ENCODE measurements at places on chromosomes 12 and 14.

DNA sequence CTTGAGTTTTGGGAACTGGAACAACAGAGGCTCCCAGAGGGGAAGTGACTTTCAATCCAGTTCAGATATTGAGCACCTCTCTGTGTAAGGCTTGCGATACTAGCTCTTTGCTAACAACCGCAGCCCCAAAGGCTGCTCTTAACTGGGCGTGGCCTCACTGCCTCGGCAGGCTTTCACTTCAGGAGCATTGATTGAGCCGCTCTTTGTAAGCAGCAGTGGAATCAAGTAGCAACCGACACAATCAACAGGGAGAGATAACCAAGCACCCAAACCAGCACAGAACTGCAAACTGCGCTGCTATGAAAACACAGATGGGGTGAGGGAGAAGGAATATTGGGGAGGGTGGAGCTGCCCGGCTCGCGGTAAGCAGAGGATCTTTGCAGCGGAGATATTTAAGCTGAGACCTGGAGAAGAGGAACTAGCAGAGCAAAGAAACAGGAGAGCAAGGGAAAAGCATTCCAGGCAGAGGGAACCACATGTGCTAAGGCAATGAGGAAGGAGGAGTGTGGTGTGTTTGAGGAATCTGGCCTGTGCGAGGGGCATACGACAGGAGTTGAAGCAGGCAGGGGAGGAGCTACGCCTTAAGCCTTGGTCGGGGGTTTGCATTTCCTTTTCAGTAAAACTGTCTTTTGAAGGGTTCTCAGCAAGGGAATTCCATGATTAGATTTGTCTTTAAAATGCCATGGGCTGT is 17.3 kb upstream of the YY1 start:
- DNase-seq: peak; percentile 26

DNA sequence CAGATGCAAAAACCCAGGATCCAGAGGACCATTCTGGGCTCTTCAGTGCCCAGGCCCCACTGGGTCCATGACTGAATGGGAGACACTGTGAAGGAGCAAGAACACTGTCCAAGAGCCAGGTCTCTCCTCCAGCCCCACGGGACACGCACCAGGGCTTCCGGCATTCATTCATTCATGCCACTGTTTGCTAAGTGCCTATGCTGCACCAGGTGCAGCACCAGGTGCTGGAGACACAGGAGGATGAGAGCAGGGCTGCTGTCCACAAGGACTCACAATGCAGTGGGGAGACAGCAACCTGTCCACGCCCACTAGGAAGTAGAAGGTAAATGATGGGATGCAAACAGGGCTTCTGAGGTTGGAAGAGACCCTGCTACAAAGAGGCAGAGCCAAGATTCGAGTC is 20.4 kb downstream of the CLMN start:
- DNase-seq: no peak

DNA sequence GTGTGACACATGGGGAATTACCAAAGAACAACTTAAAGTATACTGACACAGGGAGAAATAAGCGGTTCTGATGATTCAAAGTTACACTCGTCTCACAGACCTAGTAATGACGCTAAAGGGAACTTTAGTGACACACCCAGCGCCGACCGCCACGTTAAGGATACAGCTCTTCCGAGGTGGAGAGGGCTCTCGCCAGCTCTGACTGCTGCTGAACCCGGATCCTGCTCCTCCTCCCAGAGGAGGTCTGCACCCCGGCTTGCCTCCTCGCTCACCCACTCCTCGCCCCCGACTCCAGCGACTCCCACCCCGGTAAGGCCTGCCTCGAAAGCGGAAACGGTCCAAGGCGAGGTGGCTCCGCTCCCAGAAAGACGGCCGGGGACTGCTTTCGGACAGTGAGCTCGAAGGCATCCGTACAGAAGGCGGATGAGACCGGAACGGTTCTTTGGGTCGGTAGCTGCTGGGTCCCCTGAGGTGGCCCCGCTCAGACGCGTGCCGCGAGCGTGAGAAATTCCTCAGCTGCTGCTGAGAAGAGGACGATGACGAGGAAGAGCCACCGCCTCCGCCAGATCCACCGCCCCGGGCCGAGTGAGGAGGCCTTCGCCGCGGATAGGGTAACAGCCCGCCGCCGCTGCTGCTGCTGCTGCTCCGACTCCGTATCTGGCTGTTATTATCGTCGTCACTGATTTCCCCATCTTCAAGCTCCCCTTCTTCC is 643 bp downstream of the ZFC3H1 start:
- DNase-seq: peak; percentile 38

DNA sequence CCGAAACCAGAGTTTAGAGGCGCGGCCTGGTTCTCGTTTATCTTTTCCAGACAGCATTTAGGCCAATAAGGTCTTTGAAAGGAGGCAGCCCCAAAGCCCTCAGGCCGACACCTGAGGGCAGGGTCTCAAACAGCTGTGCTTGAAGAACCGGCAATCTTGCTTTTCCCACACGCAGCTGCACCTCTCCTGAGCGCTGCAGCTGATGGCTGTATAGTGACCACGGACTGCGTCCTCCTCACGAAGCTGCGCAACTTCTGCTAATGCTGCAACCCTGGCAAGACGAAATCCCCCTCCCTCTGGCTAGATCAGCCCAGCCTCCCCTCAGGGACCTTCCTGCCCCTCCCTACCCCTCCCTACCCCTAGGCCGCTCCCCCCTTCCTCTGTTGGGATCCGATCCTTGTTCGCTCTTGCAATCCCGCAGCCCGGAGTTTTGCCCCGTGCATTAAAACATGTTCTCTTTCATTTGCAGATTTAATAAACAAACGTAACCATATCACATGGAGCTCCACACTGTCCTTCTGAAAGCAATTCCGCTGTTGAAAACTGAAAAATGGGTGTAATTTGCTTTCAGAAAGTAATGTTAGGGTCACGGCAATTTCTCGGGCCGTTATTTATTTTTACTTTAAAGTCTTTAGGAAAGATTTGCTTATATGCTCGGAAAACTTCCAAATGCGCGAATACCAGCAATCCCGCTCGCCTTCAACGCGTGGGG is 4.8 kb upstream of the PAX9 start:
- no peak for DNase-seq

DNA sequence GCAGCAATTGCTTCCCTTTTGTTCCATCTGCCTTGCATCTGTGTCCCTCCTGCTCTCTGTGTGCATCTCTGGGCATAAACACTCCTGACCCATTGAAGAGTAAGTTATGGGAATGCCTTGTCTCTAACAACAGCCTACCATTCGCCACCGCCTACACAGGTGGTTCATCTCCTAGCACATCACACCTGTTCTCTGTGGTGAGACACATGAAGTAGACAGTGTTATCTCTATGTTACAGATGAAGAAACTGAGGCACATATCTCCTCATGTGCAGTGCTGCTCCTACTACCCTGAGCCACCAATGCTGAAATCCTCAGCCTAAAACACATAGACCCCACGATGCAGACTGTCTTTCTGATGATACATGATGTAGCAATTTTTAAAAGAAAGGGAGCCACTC is 77.6 kb downstream of the PITPNM2 start:
- no peak for DNase-seq

DNA sequence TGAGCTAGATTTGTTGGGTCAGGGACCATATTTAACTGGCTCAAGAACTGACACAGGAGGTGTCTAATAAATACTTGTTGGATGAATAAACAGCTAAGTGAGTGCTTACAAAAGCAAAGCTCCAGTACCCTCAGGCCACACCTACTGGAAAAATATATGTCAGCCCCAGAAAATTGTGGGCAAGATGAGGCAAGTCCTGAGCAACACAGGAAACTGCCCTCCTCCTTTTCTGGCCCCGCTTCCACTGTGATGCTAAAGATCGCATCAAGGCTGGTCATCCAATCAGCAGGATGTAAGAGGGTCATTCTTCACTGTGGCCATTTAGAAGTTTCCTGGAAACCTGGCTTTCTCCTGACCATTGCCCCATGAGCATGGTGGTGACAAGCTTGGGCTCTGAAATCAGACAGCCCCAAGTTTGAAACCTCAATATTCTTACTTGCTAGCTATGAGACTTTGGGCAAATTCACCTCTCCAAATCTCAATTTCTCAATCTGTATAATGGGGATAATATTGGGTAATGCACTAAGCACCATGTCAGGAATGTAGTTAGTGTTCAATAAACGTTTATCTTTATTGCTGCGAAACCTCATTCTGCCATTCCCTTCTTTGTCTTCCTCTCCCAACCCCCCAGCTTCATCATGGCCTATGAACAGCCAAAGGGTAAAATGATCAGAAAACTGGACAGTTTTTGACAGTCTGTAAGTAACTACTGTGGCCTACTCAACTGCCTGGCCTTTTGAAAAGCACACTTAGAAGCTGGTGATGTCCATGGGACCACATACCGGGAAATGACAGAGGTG is 139.3 kb upstream of the PZP start:
- no peak for DNase-seq

DNA sequence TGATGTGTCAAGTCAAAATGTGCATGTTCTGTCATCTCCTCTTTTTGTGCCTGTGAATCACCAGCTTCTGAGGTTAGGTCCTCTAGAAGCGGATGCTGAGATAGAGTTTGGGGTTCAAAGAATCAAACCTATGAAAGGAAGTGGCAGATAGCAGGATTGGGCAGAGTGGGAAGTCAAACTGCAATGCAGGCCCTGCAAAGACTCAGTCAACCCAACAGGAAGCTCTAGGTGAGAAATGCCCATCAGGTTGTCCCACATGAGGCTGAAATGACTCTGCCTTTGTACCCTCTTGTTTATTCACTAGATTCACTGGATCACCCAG is 4.5 kb upstream of the MIA2 start:
- no peak for DNase-seq

- DNase-seq: no peak
Measured at GRCh38 chr12:51424094-51424661, 453 bp upstream of the SLC4A8 start.

DNA sequence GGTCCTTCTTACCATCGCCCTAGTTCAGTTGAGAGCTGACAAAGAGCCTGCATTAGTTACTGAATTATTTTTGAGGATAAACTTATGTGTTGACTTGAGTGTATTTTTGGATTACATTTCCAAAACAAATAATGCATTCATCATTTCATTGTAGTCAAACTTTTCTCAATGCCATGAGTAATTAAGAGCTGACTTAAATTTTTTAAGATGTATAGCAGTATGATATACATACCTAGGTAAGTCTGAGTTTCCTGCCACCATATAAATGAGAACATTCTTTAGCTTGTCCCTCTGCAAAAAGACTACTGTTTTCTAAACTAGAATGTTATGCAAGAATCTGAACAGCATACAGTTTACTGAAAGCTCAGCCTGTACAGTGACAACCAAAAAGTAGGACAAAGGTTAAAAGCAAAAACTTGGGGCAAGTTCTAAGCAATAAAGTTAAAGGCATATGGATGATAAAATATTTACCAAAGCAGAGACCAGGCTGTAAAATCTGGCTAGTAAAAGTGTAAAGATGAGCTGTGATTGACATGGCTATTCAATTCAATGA is 82.1 kb upstream of the FERMT2 start:
- no peak for DNase-seq

GRCh38 chr14:82805892-82806825 is 1272.5 kb upstream of the SEL1L start:
- no peak for DNase-seq

DNA sequence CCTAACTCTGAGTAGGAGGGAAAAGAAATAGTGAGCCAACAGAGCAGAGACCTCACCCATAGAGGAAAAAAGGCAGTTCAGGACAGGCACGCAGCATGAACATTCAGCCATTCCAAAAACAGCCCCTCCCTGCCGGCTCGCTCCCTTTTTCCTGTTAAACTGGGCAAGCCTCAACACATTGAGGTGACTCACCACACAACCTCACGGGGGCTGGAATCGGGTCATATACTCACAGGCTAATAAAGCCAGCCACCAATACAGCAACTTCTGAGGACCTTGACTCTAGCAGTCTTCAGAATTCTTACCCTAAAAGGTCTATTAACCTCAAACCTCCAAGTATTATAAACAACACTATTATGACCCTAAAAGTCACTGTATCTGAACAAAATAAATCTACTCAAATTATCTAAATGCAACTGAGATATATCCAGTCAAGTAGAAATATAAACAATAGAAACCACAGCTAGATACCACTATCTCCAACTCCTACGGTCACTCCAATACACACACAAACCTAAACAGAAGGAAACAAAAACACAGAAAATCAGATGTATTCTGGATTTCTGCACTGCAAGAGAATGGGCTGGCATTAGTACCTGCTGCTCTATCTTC is 6.3 kb downstream of the YBX3 start:
- no peak for DNase-seq

GRCh38 chr12:79548610-79548924 is 142.2 kb downstream of the PAWR start:
- DNase-seq: no peak

DNA sequence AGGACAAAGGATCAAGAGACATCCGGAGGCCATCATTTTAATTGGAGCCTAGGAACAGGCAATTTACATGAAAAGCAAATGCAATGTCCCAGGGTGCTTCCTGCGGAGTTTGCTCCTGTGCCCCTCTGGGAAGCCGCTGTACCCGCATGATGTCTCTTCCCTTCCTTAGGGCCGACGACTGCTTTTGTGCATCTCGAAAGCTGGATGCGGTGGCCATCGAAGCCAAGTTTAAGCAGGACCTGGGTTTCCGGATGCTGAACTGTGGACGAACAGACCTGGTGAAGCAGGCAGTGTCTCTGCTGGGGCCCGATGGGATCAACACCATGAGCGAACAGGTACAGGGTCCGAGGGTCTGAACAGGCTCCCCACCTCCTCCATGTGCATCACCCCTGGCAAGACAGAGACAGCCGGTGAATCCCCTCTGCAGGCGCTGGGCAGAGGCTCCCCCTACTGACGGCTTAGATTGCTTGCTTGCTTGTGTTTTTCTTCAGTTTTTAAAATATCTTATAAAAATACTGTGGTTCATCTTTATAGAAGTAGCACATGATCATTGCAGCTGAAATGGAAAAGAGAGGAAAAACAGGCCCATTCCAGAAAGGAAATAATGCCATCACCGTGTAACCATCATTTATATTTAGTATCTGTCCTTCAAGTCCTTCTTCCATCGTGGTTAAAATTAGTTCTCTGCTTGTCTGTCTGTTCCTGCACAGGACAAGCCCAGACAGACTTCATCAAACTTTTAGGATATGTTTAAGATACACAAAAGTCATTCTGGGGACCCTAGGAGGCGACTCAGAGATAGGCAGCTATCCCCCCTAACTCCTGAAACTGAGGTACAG is 75.4 kb upstream of the PWP1 start:
- no peak for DNase-seq

DNA sequence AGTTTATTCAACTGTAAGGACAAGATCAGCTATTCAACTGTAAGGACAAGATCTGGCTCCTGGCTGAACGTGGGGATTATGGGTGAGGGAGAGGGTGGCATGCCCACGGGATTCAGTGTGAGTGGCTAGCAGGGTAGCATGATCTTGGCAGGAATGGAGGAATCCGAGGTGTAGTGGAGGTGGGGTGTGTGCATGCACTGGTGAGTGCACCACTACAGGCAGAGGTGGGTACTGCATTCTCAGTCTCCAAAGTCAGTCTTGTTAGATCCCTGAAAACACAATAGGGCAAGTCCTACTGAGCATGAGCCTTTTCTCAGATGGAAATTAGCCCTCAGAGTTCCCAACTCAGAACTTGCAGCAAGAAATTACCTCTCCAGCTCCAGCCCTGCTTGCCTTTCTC is 32.2 kb upstream of the DCD start:
- no peak for DNase-seq

- DNase-seq: no peak
Measured at GRCh38 chr14:105089746-105090492, 24.7 kb upstream of the GPR132 start.

- DNase-seq: no peak
Measured at GRCh38 chr14:63573581-63573980, 30.4 kb upstream of the PPP2R5E start.

Measured in stimulated activated CD8-positive, alpha-beta memory T cell treated with anti-CD3 and anti-CD28 coated beads, Interleukin-15, amount 100 ng/mL, for 24 hours (primary cell).